ENCODE measurements at places on chromosomes 16 and 17.

- no peak for DNase-seq
Measured at GRCh38 chr17:52306314-52306713, 147.8 kb upstream of the CA10 start.

DNA sequence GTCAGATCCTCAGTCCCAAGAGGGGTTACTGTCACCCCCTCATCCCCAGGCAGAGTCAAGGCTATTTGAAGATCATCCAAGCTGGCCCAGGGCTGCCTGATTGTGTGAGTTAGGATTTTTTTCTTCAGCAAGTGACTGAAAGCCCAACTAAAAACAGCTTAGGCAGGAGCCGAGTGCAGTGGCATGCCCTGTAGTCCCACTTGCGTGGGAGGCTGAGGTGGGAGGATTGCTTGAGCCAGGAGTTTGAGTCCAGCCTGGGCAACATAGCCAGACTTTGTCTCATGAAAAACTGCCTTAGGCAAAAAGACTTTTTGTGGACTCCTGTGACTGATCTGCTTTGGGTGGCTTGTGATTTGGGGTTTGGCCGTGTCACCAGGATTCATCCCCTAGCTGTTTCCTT is 19.9 kb downstream of the PGS1 start:
- no peak for DNase-seq

- DNase-seq, result peak; percentile 8
Measured at GRCh38 chr17:11917415-11917814, 79.9 kb downstream of the ZNF18 start.

GRCh38 chr17:34879146-34879545 is 82.1 kb downstream of the CCT6B start:
- no peak for DNase-seq

- peak; percentile 22 for DNase-seq
Measured at GRCh38 chr16:25066426-25066746, 45.2 kb upstream of the LCMT1 start.

DNA sequence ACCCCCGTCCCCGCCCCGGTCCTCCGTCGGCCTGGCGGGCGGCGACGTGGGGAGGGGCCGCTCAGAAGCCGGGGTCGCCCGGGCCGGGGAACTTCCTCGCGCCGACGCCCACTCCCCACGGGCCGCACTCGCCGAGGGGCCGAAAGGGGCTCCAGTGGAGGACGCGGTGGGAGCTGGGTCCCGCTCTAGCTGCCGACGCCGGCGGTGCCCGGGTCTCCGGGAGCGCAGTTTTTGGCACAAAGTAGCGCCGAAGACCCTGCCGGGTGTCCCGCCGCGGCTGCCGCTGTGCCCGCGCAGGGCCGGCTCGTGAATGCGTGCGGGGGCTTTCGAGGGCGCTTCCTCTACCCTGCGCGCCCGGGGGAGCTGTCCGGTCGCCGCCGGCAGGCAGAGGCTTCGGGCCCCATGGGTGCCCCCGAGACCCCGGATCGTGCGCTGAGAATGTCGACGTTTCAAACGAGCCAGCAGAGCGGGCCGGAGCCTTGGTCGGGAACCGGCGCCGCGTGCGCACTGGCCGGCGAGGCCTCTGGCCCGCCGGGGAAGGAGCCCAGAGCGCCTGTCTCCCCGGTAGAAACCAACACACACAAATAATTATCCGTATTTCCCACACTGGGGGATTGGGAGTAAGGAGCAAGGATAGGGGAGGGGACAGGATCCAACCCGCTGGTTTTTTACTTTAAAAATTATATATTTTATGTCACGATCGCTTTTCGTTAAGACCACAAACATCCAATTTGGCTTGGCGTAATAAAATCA is 46.6 kb upstream of the SLC38A10 start:
- DNase-seq, result no peak

DNA sequence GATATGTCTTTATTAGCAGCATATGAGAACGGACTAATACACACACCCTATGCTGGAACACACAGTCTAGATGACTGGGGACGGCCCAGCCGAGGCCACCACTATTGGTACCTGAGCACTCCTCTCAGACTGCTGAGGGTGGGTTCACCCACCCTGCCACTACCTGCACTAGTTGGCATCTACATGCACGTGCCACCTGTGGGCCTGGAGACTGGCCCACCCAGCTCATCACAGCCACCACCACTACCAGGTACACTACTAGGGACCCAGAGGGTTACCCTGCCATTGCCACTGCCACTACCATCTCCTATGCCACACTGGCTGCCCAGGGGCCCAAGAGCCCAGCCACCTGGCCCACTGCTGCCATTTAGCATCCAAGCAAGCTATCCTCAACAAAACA is 32.5 kb downstream of the MEAK7 start:
- DNase-seq, result no peak

DNA sequence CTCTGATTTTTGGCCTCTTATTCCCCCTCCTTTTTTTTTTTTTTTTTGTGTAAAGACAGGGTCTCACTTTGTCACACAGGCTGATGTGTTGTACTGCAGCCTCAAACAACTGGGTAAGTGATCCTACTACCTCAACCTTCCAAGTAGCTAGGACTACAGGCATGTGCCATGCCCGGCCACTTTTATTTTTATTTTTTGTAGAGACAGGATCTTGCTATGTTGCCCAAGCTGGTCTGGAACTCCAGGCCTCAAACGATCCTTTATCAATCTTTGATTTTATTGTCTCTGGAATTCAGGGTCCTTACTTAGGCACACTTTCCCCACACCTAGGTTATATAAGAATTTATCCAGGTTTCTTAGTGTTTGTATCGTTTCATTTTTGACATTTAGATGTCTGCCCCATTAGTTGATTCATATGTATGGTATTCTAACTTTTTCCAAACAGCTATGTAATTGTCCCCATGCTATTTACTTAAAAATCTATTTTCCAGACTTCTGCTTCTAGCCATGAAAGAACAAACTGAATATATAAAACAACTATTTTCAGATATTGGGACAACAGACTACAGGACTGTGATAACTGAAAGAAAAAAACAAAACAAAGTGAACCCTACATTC is 13.9 kb downstream of the CMC2 start:
- no peak for DNase-seq

- DNase-seq, result no peak
Measured at GRCh38 chr16:78556421-78556820, 457.0 kb downstream of the WWOX start.

DNA sequence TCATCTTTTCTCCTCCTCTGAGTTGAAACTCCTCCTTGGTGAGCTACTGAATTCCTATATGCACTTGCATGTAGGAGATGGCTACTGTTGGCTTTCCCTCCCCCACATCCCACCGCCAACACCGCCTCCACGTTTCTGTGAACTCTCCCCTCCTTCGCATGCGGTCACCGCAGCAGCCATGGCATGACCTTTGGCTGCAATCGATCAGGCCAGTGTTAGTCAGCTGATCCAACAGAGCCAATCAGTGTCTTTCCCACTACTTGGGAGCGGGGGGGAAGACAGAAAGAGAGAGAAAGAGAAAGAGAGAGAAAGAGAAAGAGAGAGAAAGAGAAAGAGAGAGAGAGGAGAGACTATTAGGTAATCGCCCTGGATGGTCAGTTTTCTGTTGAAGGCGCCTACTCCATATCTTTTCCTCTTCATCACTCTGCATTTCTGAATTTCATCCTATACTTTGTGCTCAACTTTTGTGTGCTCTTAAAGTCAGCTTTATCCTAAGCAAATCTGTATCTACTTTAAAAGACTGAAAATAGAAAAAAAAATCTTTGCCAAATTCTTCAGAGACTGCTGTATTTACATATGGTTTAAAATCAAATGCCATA is 22.7 kb downstream of the ASGR1 start:
- DNase-seq, result no peak

GRCh38 chr16:78659668-78660217 is 560.3 kb downstream of the WWOX start:
- DNase-seq, result no peak

GRCh38 chr16:8963821-8964441 is at the start of gene USP7:
Gene USP7 (minus strand): TSS chr16:8963906. CDS start chr16:8963285, 621 bp downstream.
- peak; percentile 93 for DNase-seq

GRCh38 chr16:49754495-49755312 is 101.2 kb downstream of the ZNF423 start:
- no peak for DNase-seq

- DNase-seq, result no peak
Measured at GRCh38 chr17:81808778-81809555, 5.0 kb downstream of the GCGR start.

DNA sequence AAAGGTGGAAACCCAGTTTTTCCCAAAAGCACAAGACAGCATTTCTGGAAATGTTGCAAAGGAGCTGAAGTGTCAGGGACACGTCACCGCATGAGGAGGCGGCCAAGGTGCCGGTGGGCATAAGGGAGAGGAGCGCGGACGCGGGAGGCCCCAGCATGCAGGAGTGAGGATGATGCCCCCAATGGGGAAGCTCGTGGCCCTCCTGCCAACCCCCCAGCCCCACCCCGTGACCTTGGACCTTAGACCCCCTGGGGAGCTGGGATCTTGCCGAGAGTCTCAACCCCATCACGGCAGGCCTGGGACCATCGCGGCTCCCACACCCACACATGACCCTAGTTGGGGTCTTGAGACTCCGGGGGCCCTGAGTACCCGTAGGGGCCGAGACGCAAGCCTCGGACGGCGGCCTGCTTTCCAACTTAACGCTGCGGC is 119.4 kb upstream of the METRNL start:
- no peak for DNase-seq

DNA sequence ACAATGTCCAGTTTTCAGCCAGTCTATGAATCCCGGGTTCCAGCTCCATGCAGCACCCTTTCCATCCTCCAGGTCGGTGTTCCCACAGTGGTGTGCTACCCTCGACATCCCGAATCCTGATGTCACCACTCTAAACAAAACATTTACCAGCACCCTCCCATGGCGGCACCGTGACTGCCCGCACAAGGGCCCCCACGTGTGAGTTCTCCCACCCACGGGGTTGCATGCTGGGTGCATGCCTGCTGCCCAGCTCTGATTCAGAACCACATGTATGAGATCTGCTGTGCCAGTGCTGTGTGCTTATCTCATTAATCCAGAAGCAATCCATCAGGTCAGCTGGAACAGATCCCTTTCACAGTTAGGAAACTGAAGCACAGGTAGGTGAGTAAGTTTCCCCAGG is 57.4 kb downstream of the C16orf78 start:
- DNase-seq, result no peak

DNA sequence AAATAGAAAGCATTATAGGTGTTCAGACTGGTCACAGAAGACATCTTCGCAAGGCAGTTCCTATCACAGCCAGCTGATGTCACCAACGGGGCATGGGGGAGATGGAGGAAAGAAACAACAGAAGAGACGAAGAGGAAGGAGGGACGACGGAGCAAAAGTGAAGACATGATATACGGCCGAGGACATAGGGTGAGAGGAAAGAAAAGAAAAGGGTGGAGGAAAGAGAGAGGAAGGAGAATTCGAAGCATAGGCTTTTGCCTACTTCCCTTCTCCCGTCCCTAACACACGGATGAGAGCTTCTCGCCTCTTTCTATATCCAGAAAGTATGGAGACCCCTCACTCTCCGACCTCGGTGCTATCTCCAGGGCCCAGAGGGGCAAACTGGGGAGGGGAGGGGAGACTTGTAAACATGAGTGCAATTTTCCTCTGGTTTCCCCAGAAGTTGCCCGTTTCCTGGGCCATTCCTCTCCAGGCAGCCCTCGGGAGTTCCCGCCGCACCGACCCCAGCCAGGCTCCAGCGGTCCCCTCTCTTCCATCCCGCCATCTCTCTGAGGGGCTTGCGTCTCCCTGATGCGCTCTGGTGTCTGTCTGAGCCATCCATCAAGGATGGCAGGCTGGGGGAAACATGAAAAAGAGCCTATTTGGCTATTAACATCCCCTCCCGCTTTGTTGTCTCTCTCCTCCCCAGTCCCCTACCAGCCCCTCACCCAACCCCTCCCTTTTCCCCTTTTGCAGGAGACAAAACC is 26.0 kb downstream of the COPZ2 start:
- peak; percentile 71 for DNase-seq

DNA sequence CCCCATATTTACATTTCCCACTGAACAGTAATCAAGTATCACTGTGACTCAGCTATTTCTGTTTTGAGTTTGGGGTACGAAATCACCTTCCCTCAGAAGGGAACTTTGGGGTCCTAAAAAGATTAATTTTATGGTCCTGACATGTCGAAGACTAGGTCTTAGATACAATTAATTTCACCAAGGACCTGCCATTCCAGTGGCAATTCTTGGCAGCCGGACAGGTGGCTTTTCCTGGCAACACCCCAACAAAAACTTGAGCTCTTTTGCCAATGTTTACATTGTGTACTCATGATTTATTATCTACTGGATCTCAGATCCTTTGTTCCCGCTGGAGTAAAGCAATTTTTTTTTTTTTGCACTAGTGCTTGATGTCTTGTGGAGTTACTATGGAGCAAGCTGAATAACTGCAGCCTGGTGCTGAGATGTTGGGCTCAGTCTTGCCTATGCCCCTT is 14.4 kb downstream of the SLFN5 start:
- DNase-seq, result no peak

DNA sequence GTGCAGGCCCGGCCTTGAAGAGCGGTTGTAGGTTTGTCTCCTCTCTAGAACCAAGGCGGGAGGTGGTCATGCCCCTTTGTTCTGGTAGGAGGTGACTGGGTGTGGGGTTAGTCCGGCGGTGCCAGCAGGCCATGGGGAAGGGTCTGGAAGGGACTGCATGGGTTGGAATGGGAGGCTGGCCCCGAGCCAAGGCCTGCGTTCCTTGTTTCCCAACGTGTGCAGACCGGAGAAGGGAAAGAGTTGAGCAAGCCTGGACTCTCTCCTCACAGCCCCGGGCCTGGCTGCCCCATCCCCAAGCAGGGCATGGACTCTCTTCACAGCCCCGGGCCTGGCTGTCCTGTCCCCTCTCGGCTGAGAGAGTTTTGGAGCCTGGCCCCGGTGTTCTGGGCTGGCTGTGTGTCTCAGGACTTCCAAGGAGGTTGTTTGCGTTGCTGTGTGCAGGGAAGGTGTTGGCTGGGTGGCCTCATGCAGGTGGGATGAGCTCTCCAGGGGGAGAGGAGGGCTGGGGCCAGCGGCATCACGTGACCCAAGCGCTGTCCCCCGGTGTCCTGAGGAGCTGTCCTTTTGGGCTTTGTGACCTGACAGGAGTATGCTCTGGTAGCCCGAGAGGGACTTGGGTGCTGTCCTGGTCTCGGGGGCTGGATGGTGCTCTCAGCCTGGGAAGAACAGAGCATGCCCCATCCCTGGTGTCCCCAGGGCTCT is 2.6 kb downstream of the CACNA1H start:
- DNase-seq, result no peak

DNA sequence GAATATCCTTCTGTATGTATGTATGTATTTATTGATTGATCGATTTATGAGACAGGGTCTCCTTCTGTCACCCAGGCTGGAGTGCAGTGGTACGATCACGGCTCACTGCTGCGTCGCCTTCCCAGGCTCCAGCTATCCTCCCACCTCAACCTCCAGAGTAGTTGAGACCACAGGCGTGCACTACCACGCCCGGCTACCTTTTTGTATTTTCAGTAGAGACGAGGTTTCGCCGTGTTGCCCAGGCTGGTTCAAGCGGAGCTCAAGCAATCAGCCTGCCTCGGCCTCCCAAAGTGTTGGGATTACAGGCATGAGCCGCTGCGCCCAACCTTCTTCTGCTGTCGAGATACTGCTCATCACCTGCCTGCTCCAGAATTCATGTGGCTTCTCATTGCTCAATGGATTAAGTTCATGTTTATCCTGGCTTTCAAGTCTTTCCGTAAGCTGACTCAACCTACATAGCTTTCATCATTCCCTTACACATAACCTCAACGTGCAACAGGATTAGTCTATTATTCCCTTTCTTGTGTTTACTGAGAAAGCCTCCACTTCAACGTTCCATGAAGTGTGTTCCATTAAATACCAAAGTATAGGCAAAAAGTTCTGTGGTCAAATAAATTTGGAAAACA is 13.6 kb downstream of the TAC4 start:
- no peak for DNase-seq
